GM06990 (cell line): ENCODE measurements at places on chromosomes 1 and 21.

GRCh38 chr1:34915521-34915920 is 13.9 kb downstream of the DLGAP3 start:
- no peak for DNase-seq

GRCh38 chr1:73401666-73402065 is 796.3 kb downstream of the LRRIQ3 start:
- no peak for DNase-seq

DNA sequence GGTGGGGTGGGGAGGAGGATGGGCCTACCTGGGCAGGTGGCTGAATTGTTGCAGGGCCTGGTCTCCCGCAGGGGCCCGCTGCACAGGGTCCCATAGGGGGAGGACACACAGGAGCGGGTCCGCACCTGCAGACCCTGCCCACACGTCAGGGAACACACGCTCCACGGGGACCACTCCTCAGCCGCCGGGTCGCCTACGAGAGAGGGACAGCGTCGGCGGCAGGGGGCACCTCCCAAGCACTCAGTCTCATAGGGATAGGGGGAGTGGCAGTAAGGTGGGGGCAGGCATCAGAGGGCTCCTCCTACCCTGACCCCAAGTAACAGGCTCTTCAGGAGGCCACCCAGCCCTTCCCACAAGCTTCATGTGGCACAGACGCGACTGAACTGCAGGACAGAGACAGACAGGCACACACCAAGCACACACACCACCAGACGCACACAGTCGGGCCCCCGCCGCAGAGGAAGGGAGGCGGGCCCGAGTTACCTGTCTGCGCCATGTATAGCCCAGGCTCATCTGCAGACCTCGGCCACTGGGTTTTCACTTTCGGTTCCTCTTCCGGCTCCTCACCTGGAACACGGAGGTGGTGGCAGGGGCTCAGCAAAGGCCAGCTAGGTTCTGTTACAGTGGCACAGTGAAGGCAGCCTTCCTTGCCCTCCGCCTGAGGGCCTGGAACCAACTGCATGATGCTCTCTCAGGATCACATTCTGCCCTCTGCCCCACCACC is 19.8 kb downstream of the ADGRB2 start:
- DNase-seq = peak; percentile 75

DNA sequence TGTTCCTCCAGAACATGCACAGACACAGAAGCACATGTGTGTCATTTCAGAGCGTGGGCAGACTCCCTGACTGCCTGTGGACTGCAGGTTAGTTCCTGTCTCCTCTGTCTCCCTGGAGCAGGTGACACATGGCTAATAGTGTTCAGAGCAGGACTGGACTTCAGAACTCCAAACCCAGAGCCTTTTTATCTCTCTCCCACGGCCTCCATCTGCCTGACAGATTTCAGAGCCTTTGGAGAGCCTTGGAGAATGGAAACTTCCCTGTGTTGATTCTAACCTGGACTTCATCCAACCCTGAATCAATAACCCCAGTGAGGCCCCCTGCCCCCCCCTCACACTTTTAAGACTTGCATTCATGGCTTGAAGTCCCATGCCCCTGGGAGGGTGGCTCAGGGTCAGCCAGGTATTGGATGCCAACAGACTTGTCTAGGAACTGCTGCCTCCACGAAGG is 44.4 kb downstream of the C1orf198 start:
- no peak for DNase-seq
